Esophagus mucosa (tissue), 1 donor: ENCODE measurements at places on chromosomes 12 and 14. TPM values are rescaled to one million over a fixed set of nuclear protein-coding genes. Genes with fewer than 3 reads are reported as not detected.

KRT72 gene
- total RNA-seq, result not detected

DNA sequence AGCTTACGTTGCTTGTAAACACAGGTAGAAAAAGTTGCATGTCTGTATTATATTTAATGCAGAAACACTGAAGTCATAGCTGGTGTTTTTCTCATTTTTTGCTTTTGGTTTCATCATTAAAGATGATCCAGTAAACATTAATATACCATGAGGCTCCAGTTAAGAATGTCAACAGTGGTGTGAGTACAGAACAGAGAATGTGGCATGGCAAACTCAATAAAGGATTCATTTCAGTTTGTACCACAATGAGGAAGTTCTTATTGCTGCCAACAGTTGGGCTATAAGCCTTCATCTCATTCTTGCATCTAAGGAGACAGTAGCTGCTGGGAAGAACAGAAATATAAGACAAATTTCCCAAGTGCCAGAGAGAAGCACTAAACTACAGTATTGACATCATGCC, 72.1 kb upstream of the ST8SIA1 start:
- ATAC-seq, result peak; percentile 71

- ATAC-seq, result no peak
Measured at GRCh38 chr14:80621701-80622100, 319.8 kb downstream of the CEP128 start.

DNA sequence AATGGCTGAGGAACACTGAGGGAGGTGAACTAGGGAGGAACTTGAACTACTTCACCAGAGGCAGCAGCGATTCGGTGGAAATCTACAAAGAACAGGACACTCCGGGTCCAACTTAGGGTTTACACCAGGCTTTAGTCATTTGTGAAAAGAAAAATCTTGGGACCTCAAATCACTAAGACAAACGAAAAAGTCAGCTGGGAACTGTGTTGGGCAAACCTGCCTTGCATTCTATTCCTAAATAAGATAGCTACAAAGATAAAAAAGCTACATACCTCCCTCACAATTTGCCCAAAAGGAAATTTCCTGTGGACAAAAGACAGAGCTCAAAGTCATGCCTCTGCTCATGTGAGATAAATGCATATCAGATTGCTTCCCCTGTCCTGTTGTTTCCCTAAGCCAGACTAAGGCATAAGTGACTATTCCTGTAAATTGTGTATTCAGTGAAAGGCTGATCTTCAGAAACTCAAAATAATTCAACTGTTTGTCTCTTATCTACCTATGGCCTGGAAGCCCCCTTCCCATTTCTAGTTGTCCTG, 106.6 kb downstream of the APAF1 start:
- no peak for ATAC-seq

DNA sequence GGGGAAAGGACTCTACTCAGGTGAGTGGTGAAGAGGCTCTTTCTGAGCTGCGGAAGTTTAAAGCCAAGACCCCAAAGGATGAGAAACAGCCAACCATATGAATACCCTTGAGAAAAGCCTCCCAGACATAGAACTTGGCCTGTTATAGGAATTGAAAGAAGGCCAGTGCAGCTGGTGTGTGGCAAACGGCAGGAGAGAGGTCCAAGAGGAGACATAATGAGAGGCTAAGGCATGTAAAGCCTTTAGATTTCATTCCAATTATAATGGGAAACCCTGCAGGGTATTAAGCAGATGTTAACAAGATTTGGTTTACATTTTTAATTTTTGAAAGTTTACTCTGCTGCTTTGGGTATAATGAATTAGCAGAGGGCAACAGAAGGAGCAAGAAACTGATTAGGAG, 552.1 kb upstream of the FBXO33 start:
- ATAC-seq, result no peak

GRCh38 chr14:100524933-100525243, 62.3 kb downstream of the BEGAIN start:
- ATAC-seq, result no peak

DNA sequence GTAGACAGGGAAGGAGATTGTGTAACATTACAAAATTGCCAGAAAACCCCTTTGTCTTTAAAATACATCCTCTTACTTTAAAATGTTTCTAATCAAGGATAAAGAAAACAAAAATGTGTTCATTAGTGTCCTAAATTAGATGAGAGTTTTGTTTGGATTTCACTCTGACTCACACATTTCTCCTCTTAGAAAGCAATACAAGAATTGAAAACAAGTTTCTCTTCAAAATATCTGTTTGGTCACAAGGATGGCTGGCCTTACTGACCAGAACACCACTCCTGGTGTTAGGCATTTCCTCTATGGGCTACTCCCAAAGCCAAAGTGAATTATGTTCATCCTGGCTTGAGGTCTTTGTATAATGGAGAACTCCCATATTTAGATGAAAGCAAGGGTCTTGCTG, 6.4 kb downstream of the GUCY2C start:
- no peak for ATAC-seq
